ENCODE measurements at places on chromosomes 7 and 10.
A peak's percentile ranks its signal among the peaks of the same experiment; 100 is the strongest.

DNA sequence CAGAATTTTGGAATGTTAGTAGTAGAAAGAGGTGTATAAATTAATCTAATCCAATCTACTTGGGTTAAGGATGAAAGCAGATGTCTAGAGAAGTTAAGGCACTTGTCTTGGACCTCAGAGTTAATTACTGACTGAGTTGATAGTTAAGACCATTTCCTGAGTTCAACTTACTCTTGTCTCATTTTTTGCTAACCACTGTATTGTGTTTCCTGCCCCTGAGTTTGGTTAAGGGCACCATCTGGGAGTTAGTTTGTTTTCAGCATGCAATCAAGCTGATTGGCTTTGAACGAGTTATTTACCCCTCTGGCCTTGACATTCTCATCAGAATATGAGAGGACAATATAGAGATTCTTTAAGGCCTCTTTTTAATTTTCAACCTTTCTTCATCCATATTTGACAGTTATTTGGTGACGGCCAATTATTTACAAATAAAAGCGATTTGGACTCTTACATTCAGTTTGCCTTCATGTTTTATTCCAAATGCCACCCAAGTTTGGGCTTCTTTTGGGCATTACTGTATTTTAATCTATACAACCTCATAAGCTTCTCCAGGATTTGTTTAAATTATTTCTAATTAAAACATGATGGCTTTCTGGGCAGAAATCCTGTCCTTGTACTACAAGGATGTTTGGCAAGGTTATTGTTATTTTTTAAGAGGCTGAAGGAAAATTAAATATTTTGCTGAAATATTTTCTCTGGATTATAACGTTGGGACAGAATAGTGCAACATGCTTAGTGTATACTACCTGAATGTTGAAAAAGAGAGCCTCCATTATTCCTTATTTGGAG, 225.0 kb downstream of the CACNB2 start:
- DNase-seq: no peak

DNA sequence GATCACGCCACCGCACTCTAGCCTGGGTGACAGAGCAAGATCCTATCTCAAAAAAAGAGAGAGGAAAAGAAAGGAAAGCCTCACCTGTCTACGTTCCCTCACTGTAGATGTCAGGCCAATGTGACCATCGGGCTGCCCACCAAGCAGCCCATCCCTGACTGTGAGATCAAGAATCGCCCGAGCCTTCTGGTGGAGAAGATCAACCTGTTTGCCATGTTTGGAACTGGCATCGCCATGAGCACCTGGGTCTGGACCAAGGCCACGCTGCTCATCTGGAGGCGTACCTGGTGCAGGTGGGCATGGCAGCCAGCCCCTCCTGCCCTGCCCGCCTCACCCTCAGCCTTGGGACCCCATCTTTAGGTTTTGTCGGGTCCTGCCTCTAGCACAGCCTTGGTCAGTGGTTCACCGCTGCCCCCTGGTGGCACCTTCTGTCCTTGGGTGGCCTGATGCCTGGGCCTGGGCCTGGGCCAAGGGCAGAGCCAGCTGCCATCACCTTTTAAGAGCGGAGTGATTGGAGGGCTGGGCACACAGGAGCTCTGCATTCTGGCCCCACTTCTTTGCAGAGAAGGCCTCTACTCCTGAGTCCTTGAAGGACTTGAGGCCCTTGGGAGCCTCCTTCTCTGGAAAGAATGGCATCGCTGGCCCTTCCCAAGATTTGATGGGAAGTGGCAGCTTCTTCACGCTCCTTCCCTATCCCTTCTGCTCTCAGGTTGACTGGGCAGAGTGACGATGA, 14.4 kb upstream of the AHCYL2 start:
- no peak for DNase-seq

DNA sequence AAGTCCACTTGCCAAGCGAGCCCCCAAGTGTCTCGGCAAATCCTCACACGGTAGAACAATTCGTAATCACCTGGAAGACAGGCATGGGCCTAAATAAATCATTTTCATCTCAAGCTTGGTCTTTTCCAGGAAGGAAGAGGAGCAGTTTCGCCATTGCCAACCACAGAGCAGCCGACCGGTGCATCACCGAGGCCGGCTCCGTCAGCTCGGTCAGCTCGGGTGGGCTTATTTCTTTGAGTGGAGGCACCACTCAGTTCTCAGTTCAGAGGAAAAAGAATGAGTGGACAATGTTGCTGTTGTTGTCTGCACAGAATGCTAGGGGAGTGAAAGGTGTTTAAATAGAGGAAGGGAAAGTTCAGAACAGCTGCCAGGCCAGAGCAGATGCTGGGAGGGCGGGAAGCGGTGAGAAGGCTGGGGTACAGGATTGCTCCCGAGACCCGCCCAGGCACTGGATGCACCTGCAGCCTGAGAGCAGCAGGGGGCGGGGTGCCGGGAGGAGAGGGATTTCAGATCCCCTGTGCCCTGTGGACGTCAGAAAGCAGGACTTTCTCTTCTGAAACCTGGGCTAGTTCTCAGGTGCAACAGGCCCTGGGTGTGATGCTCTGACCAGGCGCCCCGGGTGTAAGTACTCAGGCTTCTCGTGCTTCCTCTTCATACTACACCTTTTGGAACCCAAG, 17.7 kb upstream of the IGFBP3 start:
- no peak for DNase-seq

DNA sequence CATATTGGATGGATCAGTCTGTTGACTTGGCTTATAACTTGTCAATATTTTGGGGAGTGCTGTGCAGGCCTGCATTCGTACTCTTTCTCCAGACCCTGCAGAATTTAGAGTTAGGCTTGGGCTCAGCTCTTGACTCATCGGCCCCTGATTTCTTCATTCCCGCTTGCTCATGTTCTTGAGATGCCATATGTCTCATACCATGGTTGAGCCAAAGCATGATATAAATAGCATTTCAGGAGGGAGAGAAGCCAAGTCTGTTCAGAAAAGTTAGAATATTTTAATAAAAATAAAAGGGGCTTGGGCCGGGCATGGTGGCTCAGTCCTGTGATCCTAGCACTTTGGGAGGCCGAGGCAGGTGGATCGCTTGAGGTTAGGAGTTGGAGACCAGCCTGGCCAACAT, 898.1 kb downstream of the TYW1 start:
- DNase-seq: no peak

DNA sequence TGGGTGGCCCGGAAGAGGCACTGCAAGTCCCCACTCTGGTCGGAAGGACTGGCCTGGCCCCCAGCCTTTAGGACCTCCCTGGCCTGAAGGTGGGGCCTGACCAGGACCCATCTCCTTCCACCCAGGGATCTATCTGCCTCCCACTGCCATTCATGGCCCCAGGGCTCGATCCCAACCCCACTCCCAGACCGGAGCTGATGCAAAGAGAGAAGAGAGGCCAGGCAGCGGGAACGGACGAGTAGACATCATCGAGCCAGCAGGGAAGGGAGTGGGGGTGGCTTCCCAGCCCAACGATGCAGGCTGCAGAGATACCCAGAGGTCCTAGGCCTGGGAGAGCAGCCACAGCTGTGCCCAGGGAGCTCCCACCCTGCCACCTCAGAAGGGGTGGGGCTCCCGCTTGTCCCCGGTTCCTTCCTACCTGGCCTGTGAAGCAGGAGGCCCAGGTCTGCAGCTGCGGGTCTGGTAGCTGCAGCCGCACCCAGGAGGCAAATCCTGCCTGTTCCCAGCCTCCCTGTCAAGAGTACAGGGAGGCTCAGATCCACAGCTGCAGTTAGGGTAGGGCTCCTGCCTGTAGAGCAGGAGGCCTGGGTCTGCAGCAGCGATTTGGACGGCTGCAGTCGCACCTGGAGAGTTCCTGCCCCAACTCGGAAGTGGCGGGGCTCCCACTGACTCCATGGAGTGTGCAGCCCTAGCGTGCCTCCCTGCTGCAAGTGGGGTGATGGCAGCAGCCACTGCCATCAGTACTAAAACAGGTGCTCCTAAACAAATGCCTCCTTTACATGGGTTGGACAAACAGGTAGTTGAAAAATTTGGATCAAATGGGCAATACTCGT, 1151.0 kb upstream of the PHF14 start:
- DNase-seq: no peak

- peak; percentile 33 for DNase-seq
Measured at GRCh38 chr7:11427686-11428273, 404.2 kb downstream of the THSD7A start.

- no peak for DNase-seq
Measured at GRCh38 chr10:22911889-22912762, 15.7 kb upstream of the ARMC3 start.

GRCh38 chr10:93963434-93963833, 30.3 kb upstream of the PLCE1 start:
- DNase-seq: no peak

- no peak for DNase-seq
Measured at GRCh38 chr10:17647326-17647725, 3.4 kb downstream of the STAM start.

- no peak for DNase-seq
Measured at GRCh38 chr7:99002827-99003212, 124.5 kb downstream of the TRRAP start.

DNA sequence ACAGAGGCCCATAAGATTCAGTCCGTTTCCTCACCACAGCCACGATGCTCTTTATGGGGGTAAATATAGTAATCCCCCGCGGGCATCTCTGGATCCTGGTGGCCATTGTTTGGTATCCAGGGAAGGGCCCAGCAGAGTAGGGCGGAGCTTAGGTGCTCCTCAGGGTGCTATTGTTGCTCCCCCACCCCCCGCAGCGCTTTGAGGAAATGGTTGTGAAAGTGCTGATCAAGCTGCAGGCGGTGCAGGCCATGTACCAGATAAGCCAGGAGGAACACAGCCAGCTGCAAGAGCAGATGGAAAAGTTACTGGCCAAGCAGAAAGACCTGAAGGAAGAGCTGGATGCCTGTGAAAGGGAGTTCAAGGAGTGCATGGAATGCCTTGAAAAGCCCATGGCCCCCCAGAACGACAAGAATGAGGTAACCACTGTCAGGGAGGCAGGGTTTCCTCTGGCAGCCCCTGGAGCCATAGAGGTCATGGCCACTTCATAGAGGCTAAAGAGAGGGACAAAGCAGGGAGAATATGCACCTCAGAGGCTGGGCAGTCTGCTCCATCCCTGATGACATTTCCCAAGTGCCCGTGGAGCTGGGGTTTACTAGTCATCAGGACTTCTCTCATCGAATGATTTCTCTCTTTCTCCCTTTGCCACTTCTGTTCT, 17.6 kb upstream of the FLNC start:
- DNase-seq: no peak

- DNase-seq: no peak
Measured at GRCh38 chr10:48768926-48769325, 84.3 kb downstream of the WDFY4 start.

DNA sequence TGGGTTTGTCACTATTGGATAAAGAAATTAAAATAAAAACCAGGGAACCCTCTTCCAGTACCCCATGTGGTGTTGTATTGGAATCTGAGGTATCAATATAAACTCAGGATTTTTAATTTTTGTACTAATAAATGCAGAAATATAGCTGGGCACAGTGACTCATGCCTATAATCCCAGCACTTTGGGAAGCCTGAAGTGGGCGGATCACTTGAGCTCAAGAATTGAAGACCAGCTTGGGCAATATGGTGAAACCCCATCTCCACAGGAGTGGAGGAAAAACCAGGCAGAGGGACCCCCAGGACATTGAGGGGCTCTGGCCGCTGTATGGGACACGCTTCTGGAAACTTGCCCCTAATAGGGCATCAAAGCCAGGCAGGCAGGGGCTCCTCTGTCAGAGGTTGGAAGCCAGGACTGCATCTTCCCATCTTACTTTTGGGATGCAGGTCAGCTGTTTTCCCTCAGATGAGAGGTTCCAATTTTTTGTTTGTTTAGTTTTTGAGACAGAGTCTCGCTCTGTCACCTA, 11.1 kb downstream of the ADIRF start:
- no peak for DNase-seq

DNA sequence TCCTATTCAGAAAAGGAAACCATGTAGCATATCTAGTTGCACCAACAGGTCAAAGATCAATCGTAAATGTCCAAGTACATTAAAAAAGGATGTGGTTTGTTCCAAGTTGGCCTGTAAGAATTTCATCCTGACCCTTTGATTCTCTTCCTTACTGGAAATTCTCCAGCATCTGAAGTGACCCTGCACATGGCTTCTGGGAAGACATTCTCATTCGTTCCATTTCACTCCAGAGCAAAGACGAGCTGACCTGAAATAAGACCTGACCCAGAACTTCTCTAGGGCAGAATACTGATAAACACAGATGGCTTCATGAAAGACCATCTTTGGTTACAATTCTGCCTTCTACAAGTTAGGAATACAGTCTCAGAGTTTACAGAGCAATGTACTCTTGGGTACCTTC, 39.8 kb downstream of the ASB4 start:
- no peak for DNase-seq

DNA sequence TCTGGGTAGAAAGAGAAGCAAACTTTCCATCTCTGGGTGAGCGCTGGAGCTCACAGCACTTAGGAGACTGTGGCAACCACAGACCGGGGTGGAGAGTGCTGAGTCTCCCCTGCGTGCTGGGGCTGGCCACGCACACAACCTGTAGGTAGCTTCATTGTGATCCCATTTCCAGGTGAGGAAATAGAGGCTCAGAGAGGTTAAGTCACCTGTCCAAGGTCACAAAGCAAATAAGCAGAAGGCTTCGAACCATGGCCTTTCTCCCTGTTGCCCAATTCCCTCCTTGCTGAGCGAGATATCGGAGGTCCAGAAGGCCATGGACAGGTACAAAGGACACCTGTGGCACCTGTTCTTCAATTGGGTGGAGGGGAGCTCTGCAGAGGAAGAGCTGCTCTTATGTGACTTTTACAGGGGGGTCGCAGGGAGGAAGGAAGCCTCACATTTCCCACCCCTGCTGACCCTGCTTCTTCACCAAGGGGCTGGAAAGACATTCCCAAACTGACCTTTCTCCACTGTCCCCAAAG, 39.4 kb downstream of the ZCCHC24 start:
- no peak for DNase-seq

GRCh38 chr10:63436225-63436624, 29.6 kb downstream of the JMJD1C start:
- DNase-seq: no peak

GRCh38 chr10:104273899-104274575, 5.1 kb downstream of the GSTO2 start:
- no peak for DNase-seq

- no peak for DNase-seq
Measured at GRCh38 chr7:5418285-5418582, 5.4 kb downstream of the TNRC18 start.

GRCh38 chr10:86486856-86487255, 34.7 kb downstream of the WAPL start:
- no peak for DNase-seq

DNA sequence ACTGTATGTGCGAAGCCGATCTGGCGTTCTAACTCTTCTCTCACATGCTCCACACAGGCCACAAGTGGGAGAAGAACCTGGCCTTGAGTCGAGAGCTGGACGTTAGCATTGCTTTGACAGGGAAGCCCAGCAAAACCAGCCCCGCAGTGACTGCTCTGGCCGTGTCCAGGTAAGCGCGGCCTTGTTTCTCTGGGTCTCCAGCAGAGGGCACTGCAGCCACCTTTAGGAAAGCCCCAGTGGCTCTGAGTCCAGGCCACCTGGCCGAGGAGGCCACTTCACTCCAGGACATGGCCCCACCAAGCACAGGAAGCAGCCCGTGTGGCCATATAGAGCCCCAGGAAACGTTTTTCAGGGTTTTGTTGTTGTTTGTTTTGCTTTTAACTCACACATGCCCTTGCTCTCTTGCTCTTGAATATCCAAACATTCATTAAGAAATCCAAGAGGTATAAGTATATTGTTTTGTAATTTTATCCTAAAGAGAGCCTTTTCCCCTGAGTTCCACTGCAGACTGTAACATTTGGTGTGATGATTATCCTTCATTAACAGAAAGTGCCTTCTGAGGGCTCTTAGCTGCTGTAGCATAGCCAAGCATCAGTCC, 41.8 kb upstream of the LRRC18 start:
- DNase-seq: no peak

GRCh38 chr7:29808075-29808801, 1.9 kb downstream of the WIPF3 start:
- DNase-seq: no peak
